Testis (tissue), 5 donors: ENCODE measurements at places on chromosomes 12 and 14.

DNA sequence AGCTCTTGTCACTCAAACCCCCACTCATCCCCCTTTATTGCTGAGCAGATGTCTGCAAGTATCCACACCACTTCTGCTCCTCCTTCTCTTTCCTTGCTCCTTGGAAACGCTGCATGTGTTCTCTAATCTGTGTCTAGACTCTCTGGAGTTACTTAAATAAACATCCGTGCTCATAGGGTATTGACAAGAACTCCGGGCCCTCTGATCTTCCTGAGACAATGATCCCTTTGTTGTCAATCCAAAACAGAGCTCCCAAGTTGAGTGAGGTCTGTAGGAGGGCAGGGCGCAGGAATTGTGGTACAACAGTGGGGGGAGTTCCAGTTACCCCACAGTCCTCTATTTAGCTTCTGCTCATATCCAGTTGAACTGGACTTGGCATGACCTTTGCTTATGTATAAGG, 489.0 kb downstream of the SNAPC1 start:
- DNase-seq: no peak

GRCh38 chr12:88559199-88559598, 21.1 kb downstream of the KITLG start:
- DNase-seq: no peak

GRCh38 chr14:99819514-99819913, 26.3 kb downstream of the EML1 start:
- no peak for DNase-seq

GRCh38 chr12:39459027-39459434, 16.1 kb upstream of the KIF21A start:
- DNase-seq: no peak

DNA sequence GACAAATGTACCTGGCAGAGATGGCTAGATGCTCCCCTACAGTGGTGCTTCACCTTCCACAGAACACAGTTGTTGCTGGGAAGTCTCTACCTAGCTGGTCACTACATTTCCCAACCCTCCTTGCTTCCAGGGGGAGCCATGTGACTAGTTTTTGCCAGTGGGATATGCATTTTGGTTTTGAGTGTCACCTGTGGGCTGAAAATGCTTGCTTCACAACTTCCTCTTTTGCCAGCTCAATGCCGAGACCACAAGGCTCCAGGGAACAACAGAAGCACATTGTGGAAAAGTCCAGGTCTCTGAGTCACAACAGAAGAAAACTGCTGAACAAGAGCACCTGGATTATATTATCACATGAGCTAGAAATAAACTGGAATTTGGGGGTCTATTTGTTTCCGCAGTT, 48.5 kb upstream of the ARHGAP5 start:
- no peak for DNase-seq
